ENCODE measurements at places on chromosomes 5 and 9.

DNA sequence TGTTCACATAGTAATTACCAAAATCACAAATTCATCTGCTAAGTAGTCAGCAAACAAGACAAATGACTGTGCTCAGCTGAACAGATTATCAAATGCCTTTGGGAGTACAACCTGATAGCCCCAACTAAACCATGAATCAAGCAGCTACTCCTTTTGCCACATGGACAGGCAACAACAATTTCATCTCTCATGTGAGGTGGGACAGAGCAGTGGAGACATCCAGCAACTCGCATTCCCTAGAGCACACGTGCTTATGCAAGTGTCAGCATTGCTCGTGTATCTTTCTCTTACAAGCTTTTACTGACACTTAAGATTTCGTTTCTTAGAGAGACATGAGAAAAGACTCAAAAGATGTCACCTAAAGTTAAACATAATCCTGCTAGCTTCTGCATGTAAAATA is 42.7 kb upstream of the PPP2R2B start:
- no peak for DNase-seq

DNA sequence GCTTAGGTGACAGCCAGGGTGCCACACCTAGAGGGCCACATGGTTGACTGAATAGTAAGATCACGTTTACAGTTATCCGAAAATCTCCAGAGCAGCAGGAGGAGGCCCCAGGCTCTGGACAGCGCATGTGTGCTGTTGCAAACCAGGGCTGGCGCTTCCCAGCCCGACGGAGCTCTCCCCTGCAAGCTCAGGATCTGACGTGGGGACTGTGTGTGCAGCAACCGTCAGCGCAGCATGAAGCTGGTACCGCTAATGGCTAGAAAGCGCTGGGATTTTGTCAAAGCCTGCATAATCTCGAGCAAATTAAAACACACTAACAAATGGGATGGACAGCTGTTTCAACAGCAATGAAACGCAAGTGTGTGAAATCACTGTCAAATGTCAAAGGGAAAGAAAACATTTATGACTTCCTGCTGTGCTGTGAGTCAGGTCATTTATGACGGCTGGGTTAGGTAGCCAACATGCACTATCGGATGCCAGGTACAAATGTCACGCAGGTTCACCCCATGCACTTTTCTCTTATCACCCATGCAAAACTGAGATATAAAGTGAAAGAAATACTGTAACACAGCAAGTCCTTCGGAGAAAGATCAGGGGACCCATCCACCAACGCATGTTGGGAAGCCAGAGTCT is 7.5 kb downstream of the SURF4 start:
- DNase-seq = no peak

GRCh38 chr5:173065155-173065554 is 9.0 kb downstream of the CREBRF start:
- no peak for DNase-seq

- no peak for DNase-seq
These were observed 17.5 kb downstream of the PIK3R1 start for GRCh38 chr5:68233075-68233474.

- no peak for DNase-seq
These were observed 398.1 kb upstream of the IRX1 start for GRCh38 chr5:3197304-3198073.

- DNase-seq = no peak
These were observed 4.2 kb downstream of the SIL1 start for GRCh38 chr5:139193928-139194327.

DNA sequence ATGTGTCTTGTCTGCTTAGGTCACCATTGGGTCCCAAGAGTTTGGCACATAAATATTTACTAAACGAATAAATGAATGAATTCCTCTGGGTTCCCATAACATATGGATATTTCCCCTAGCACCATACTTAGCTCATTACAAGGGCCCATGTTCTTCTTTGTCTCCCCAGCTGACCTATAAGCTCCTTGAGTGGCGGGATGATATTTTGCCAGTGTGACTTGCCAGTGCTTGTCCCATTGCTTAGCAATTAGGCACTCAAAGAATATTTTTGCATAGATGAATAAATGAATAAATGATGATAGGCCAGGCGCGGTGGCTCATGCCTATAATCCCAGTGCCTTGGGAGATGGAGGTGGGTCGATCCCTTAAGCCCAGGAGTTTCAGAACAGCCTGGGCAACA is 16.9 kb upstream of the CTNNA1 start:
- DNase-seq = no peak
